Adrenal gland (tissue), 19 donors: ENCODE measurements at places on chromosomes 3 and 15. TPM values are rescaled to one million over a fixed set of nuclear protein-coding genes. Genes with fewer than 3 reads are reported as not detected.

- H3K4me1 ChIP-seq, result peaks cover 7% of the 10 kb centered on the region
- no peak overlapping the region for H3K4me3 ChIP-seq
- peak; percentile 85 for DNase-seq
- H3K27ac ChIP-seq, result peak overlapping the region; percentile 54
Observed at GRCh38 chr15:101127506-101128076, 124.3 kb downstream of the CHSY1 start.

DNA sequence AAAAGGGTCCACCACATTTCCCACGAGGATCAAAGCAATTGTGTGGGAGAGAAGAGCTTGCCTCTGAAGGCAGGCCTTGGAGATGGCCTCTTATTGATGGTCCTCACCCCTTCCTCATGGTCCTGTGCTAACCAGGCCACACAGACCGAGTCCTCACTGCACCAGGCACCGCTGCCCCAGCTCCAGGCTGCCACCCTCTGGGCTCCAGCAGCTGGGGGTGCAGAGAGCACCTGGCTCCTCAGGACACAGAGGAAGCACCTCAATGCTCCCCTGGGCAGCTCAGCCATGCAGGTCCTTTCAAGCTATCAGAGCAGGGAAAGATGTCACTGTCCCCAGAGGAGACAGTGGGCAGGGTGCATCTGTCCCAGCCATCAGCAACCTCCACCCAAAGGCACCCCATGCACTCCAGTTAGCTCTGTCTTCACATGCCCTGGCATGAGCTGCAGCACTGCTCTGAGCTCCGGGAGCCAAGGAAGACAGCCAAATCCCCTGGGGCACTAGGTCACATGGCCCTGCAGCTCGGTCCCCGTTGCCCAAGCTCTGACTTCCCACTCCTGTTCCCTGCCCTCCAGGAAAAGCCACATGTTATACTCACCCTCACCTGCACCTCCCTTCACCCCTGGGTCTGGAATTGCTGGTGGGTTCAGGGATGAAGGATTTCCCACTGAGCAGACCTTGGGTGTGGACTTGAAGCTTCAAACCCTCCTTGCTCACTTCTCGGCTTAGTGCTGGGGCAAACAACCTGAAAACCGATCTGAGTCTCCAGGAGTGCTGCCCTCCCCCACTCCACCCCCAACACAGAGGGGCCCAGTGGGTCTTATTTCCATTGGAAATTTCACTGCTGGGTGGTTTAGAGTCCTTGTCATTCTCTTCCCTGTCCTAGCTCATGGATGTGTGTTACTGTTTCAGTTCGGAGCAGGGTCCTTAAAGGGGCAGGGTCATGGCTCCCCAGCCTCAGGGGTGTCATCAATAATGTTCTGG is 32.6 kb downstream of the ALS2CL start:
- no peak overlapping the region for H3K4me3 ChIP-seq
- H3K36me3 ChIP-seq, result no peaks in the 10 kb centered on the region
- no peaks in the 10 kb centered on the region for H3K27me3 ChIP-seq
- no peaks in the 10 kb centered on the region for H3K4me1 ChIP-seq
- no peak for DNase-seq

Gene CKMT1A
- 1.7 TPM for total RNA-seq

Gene ARHGAP11A
- total RNA-seq, result 1.5 TPM
